ENCODE measurements at places on chromosomes 3 and 15.

GRCh38 chr3:58261954-58262666, 24.5 kb downstream of the ABHD6 start:
- no peak for DNase-seq

DNA sequence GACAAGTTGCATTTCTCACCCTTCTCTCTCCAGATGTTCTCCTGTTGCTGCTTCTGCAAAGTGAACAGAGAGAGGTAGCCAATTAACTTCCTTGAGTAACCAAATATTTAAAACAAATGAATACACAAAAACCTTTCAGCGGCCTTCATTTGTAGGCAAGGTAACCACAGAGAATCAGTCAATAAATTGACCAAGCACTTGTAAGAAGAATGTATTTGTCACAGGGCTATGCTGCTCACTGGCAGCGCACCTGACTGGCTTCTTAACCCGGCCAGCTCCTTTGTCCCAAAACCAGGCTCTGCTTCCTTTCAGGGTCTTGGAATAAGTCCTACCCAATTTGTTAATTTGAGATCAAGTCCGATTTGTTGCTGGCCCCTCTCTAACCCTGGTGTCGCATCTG, 43.5 kb upstream of the STXBP5L start:
- no peak for DNase-seq

DNA sequence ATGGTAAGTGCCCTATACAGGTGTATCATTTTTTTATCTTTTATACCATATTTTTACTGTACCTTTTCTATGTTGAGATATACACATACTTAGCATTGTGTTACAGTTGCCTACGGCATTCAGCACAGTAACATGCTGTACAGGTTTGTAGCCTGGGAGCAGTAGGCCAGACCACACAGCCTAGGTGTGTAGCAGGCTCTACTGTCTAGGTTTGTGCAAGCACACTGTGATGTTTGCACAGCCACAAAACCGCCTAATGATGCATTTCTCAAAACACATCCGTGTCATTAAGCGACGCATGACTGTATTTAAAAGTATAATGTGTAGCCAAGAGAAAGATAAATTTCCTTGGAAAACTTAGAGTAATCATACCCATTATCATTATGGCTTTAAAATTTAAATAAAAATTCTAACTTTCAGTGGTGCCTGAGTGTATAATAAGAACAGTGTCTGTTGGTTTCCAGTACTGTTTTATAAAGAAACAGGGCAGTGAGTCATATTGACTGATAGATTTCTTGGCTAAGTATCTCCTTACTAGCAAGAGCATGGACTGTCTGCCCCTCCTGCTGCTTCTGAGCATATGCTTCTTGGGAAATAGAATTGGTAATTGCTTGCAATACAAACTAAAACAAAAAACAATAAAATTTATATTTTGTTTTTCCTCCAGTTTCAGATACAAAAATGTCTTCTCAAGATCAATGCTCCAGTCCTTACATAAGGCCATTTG, 18.3 kb downstream of the CALML4 start:
- DNase-seq, result no peak

- no peak for DNase-seq
These were observed 7.1 kb downstream of the KAT2B start for GRCh38 chr3:20047341-20047779.

- no peak for DNase-seq
These were observed 8.1 kb upstream of the MYLK start for GRCh38 chr3:123892195-123892594.

GRCh38 chr15:100926258-100926657, 7.1 kb downstream of the LRRK1 start:
- DNase-seq, result no peak

DNA sequence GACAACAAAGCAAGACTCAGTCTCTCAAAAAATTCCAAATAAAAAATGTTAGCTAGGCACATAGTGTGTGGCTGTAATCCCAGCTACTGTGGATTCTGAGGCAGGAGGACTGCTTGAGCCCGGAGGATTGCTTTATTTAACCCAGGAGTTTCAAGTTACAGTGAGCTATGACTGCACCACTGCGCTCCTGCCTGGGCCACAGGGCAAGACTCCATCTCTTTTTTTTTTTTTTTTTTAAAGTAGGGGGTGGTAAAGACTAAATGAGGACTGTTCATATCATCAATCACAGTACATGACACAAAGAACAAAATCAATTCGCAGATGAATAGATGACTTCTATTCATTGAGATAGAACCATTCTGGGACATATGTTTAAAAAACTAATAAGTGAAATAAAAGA, 48.1 kb downstream of the ACAP2 start:
- no peak for DNase-seq

DNA sequence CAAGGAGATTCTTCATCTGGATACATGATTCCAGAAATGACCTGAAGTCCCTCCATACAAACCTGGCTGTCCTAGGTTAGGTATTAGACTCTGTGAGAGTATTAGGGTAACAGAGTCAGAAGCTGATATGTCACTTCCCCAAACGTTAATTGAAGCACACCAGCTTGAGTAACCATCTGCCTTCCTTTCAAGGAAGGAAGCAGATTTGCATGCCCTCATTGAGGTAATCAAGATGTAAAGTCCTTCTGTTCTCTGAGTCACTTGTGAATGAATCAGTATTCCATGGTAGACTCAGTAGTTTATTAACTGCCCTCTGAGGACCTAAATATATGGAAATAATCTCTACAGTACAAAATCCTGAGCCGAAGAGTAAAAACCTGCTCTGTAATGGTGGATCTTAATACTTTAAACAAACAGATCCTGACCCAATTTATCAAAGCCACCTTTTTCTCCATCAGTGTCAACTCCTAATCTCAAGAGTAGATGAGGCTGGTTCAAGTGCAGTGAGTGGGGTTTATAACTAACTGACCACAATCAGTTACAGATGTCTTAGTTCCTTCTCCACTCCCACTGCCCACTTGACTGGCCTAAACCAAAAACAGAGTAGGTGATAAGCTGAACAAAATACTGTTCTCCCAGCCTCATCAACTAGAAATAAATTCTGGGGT, 246.2 kb upstream of the CHRM5 start:
- DNase-seq, result no peak

GRCh38 chr3:187223799-187224198, 26.5 kb downstream of the RTP1 start:
- no peak for DNase-seq

GRCh38 chr3:133408366-133408765, 8.5 kb downstream of the BFSP2 start:
- DNase-seq, result no peak

- no peak for DNase-seq
These were observed 96.3 kb upstream of the ALDH1A3 start for GRCh38 chr15:100783291-100783690.

- no peak for DNase-seq
These were observed 134.1 kb upstream of the MNS1 start for GRCh38 chr15:56598991-56599390.

DNA sequence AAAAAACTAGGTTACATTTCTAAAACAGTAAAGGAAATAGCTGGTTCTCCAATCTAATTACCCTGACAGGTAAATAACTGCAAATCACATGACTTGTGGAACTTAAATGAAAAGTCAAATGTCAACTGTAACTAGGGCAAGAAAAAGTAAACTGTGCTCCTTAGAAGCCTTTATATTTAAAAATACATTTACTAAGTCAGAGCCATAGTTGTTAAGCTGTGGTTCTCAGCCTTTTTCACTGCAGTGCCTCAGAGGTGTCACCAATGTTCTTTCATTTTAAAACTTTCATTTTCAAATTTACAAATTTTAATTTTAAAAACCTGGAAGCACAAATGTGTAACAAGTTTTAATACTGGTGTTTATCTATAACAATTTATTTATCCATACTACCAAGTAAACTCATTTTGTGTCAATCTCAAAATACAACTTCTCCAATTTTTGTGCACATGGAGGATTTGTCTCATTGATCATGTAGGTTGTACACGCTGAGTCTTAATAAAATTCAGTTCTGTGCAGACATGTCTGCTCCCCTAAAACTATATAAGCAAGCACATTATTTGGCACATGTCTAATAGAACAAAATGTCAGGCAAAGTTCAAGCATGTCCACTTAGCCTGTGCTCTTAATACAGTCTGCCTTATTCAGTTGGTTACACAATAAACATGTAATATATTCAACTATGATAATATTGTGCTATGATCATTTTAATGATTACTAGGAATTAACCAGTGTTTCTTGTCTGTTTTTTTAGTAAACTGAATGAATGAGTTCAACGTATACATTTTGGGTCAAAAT, 70.4 kb downstream of the DLG1 start:
- no peak for DNase-seq

DNA sequence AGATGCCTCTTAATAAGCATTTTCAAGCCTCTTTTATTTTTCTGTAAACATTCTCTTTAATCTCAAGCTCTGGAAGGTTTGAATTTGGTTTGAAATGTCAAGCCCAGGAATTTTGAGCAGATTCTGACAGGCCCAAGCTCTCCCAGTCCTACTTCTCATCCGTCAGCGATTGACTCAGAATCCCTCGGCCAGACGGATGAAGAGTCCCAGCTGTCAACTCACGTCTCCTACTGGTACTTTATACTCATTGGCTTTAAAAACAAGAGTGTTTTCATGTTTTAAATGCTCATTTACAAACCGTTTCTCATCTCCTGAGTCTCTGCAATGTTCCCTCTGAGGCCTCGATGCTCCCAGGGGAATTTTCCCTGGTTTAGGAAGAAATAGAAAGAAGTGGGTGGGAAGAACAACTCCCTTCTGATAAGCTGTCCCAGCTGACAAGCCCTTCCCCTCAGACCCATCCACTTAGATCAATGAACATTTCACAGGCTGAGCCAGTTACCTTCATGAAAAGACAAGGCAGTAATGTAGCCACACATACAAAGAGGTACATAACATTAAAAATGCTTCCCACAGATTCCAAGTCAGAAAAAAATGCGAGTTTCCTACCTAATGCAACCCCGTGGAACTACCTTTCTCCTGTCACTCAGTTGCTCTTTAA, 478.2 kb upstream of the DPH6 start:
- no peak for DNase-seq

DNA sequence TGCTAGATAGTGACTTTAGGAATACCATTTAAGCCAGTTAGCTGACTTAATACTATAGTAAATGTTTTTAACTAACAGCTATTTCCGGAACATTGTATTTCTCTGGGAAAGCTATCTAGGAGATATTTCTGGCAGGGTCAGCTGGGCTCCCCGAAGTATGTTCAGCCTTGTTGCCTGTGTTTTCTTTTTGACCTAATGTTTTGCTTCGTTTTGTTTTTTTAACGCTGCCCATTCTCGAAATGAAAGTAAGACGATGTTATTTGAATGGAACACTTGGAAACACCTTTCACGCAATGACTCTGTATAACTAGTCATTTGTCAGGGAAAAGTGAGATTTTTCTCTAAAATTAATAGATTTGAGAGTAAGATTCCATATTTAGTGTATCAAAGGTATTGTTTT, 702.9 kb upstream of the NAALADL2 start:
- DNase-seq, result no peak

DNA sequence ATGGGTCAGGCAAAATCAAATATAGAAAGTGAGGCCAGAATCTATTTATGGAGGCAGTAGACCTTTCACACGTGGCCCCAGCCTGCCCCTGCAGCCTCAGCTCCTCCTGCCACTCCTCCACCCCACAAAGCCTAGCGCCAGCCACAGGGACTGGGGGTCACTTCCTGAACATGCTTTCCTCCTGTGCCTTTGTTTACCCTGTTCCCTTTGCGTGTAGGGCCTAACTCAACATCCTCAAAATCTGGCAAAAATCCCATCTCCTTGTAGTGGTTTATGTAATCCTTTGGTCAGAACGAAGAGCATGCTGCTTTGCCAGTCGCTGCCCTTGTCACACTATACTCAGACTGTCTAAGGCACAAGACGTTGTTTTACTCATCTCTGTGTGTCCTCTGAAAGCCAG, 39.6 kb downstream of the KBTBD12 start:
- DNase-seq, result no peak

DNA sequence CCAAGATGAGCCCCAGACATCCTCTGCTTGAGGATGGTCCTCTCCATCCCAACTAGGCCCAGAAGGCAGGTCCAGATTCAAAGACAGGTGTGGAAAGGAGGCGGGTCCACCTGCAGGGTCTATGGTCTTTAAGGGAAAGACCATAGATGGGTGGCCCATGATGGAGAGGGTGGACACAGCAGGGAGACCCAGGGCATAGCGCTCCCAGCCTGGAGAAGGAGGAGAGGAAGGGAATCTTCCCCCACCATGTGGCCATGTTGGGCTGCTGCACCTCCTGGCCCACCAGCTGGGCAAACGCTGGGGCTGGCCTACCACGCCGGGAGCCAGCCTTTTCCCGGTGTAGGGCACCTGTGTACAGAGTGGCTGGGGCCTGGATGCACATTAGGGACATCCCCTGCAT, 265.2 kb upstream of the TLE3 start:
- no peak for DNase-seq

GRCh38 chr3:42180901-42181300, 85.1 kb downstream of the CCK start:
- DNase-seq, result no peak

DNA sequence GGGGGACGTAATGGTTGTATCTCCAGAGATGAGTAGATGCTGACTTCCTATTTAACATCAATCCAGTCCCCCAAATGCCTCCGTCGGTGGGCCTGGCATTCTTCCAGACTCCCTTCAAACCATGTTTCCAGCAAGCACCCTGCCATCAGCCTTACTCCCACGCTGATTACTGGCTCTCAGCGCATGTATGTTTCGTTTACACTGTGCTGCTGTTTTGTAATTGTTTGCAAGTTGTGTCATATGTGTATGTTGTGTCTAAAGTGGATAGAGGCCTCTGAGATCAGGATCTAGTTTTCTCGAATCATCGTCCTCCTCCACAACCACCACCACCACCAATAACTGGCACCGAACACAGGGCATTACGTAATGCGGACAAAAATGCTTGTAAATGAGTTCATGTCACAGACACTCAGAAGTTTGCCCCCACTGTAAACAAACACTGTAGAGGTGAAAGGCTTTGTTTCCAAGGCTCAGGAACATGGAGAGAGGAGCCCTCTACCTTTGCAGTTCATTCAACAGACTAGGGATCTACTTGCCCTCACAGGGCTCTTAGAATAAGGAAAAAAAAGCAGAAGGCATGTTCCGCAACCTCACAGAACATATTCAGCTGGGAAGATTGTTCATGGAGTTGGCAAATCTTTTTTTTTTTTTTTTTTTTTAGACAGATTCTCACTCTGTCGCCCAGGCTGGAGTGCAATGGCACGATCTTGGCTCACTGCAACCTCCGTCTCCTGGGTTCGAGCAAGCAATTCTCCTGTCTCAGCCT, 46.1 kb upstream of the SEMA4B start:
- DNase-seq, result no peak

GRCh38 chr15:96043591-96044171, 286.8 kb upstream of the NR2F2 start:
- DNase-seq, result no peak

GRCh38 chr3:106339551-106339950, 470.7 kb upstream of the CBLB start:
- DNase-seq, result no peak

Data from activated CD8-positive, alpha-beta memory T cell treated with anti-CD3 and anti-CD28 coated beads for 48 hours (primary cell).